ENCODE measurements at places on chromosomes 2 and 18. TPM values are rescaled to one million over a fixed set of nuclear protein-coding genes. Genes with fewer than 3 reads are reported as not detected.

The KCNIP3 gene
- total RNA-seq, result 0.48 TPM

The TMEM237 gene
- 29.0 TPM for total RNA-seq

The SIX3 gene
- 1.7 TPM for total RNA-seq

The TGFBRAP1 gene
- total RNA-seq, result 19.5 TPM

The VIL1 gene
- 0.07 TPM for total RNA-seq

The IL1RL1 gene
- not detected for total RNA-seq

The C2orf72 gene
- 1.2 TPM for total RNA-seq

The HSBP1L1 gene
- total RNA-seq, result 2.8 TPM

The CHRND gene
- not detected for total RNA-seq

The CCDC148 gene
- 0.07 TPM for total RNA-seq

The SP9 gene
- 0.15 TPM for total RNA-seq

The LCT gene
- not detected for total RNA-seq

The ACADL gene
- total RNA-seq, result not detected

The TNFRSF11A gene
- 1.2 TPM for total RNA-seq

DNA sequence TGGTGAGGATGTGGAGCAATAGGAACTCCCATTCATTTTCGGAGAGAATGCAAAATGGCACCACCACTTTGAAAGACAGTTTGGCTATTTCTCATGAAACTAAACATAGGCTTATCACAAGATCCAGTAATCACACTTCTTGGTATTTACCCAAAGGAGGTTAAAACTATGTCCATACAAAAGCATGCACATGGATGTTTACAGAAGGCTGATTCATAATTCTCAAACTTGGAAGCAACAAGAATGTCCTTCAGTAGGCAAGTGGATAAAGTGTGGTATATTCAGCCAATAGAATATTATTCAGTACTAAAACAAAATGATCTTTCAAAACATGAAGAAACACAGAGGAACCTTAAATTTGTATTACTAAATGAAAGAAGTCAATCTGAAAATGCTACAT, 440.6 kb downstream of the FBXO15 start:
- DNase-seq, result no peak

GRCh38 chr2:8282858-8283252, 399.0 kb upstream of the ID2 start:
- no peak for DNase-seq

DNA sequence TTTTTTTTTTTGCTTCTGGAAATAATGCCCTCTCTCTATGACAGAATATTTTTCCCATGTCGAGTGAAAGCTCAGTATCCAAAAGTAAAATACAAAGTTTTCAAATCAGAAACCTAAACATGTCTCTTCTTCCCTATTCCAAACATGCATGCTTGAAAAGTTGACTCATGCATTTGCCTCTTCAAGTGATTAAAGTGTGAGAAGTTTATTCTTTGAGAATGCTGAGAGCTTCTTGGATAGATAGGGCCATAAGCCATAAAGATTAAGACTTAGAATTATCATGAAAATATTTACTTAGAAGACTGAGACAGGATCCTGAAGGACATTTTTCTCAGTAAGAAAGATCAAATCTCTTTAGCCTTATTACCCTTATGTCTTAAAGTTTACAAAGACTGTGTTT, 98.6 kb upstream of the EPB41L5 start:
- no peak for DNase-seq

DNA sequence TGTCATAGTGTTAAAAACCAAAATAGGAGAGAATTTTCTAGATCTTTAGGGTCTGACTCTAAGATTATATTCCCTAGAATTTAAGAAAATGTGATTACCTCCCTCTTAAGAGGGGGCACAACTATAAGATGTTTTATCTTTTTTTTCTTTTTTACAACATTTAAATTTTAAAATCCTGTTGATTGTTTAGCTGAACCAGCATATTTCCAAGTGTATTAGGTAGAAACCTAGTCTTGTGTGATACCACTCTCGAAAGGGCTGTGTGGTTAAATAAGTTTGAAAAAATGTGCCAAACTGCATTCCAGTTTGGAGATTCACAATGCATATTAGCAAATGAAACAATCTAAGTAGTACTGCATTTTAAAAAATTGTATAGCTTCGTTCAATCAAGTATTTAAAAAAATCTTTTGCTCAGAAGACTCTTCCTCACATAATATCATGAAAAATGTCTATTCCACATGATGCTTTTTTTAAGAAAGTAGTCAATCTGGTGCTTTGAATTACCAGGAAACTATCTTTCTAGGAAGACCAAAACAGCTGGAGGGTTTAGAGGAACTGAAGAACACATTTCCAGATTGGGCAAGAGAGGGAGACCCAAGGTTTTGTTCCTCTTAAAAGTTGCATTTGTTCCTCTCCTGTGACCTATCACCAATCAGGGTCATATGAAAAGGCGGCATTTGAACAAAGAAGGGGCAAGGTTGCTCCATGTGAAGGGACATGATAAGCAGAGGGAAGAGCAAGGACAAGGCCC, 98.8 kb downstream of the DPP4 start:
- DNase-seq, result no peak

- no peak for DNase-seq
Observed at GRCh38 chr2:68968221-68968620, 6.2 kb upstream of the GKN1 start.

DNA sequence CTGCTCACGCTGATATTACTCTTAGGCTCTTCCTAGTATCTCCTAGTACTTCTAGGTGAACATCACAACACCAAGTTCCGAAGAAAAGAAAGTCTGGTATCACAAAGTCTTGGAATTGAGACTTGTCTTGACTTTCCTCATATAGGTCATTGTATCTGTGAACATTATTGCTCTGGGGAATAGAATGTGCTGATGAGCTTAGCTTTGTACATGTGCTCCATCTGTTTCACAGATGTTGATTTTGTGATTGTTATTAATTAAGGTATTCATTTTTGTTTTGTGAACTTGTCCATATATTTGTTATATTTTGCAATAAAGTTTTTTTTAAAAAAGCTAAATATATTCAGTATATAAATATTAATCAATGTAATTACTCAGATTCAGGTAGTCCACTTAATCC, 111.7 kb downstream of the BABAM2 start:
- no peak for DNase-seq

DNA sequence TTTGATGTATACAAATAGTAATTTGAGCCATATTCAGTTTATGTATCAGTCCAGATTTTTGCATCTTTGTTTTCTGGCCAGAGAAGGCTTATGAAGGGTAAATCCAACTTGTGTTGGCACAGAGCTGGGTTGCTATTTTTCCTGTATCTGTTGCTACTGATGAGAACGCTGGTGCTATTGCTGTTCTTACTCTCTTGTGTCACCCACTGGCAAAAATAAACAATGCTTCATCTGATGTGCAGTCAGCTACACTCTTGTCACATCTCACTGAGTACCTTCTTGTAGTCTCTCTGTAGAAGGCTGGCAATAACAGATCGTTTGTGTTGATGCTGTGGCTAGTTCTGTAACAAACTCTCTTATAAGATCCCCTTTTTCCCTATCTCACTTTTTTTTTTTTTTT, 323.4 kb downstream of the CDH19 start:
- DNase-seq, result no peak

DNA sequence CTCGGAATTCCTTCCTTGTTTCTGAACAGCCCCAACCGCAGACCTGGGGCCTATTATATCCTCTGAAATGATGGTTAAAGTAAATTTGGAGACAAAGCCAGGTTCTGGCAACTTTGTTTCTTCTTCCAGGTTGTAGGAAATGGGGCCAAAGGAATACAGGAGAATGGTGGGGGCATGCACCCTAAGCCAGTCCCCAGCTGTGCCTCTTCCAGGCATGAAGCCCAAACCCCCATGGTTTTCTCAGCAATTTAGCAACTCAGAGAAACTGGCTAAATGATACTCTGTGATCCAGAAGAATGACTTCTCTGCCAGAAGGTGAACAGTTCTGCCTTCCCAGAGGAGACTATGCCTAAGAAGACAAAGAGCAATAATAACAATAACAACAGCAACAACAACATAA, 635.0 kb upstream of the FANCL start:
- no peak for DNase-seq

- peak; percentile 25 for DNase-seq
Observed at GRCh38 chr2:11984316-11985158, 238.1 kb downstream of the LPIN1 start.

- no peak for DNase-seq
Observed at GRCh38 chr2:238239543-238239862, 335 bp downstream of the HES6 start.

GRCh38 chr2:134594399-134594798, 124.4 kb downstream of the TMEM163 start:
- no peak for DNase-seq

GRCh38 chr2:147250652-147251356, 594.0 kb upstream of the ACVR2A start:
- DNase-seq, result no peak

GRCh38 chr18:77151772-77152520, 19.4 kb upstream of the MBP start:
- DNase-seq, result peak; percentile 43

GRCh38 chr2:43675646-43676321, 445 bp downstream of the C1GALT1C1L start:
- no peak for DNase-seq

GRCh38 chr2:101473911-101474701, 806 bp downstream of the RFX8 start:
- DNase-seq, result peak; percentile 89

DNA sequence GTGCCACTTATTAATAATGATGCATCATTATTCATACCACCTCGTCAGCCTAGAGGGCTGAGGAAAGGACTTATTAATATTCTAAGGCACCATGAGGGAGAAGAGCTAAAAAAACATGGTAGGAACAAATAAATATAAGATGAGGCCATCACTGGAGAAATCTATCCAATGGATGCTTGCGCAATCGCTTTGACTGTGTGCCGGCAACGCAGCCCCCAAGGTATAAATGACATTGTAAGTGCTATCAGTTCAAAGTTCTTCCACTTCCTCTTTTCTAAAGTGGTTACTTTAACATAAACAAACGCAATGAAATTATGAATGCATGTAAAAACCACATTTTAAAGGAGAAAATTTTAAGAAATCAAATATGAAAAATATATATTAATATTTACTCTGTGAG, 164.6 kb downstream of the EIPR1 start:
- no peak for DNase-seq

GRCh38 chr18:74508821-74509225, 12.7 kb downstream of the CNDP2 start:
- DNase-seq, result no peak

DNA sequence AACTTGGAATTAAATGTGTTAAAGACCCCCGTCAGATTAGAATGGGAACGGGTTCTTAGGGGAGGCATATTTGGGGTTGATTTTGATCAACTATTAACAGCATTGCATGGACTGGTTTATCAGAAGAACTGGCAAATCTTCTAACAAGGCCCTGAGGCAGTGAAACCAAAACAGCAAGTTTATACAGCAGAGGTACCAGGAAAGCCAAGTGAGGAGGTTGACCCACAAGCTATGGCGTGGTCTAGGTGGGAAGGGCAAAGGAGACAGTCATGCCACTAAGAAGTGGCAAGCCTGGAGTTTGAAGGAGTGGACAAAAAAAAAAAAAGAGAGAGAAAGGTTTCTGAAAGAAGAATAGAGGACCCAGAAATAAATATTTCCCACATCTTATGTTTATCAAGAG, 187.0 kb downstream of the MREG start:
- no peak for DNase-seq

- no peak for DNase-seq
Observed at GRCh38 chr2:719734-720133, 42.5 kb upstream of the TMEM18 start.

DNA sequence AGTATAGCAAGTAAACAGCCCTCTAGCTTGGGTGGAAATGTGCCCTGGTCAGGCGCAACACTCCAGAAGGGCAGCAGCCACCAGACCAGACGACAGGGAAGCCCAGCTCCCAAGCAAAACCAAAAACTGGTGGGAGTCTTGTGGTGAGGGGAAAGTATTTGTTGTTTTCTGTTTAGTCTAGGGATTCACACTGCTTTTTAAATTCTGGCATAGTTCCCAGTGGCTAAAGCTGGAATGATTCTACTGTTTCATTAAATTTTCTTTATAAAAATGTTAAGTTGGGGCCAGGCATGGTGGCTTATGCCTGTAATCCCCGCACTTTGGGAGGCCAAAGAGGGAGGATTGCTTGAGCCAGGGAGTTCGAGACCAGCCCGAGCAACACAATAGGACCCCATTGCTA, 38.5 kb downstream of the MERTK start:
- DNase-seq, result no peak

DNA sequence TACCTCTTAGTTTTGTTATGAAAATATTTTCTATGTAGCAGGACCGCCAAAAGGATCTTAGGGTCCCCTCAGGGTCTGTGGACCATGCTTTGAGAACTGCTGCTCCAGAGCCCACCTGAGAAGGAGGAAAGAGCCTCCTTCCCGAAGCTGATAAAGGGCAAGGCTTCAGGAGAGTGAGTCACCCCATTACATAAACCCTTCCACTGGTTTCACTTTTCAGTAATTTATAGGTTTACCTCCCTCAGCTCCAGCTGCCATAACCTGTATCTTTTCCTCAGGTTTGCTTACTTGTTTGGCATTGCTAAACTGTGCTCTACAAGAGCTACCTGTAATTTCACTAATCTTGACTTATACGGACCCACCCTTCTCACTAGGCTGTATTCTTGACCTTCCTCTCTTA, 6.6 kb downstream of the TTLL4 start:
- DNase-seq, result no peak

- no peak for DNase-seq
Observed at GRCh38 chr2:42163444-42164045, 5.6 kb upstream of the EML4 start.

- no peak for DNase-seq
Observed at GRCh38 chr2:203583701-203584100, 48.6 kb upstream of the RAPH1 start.

- no peak for DNase-seq
Observed at GRCh38 chr2:61416871-61417645, 53.8 kb downstream of the USP34 start.

DNA sequence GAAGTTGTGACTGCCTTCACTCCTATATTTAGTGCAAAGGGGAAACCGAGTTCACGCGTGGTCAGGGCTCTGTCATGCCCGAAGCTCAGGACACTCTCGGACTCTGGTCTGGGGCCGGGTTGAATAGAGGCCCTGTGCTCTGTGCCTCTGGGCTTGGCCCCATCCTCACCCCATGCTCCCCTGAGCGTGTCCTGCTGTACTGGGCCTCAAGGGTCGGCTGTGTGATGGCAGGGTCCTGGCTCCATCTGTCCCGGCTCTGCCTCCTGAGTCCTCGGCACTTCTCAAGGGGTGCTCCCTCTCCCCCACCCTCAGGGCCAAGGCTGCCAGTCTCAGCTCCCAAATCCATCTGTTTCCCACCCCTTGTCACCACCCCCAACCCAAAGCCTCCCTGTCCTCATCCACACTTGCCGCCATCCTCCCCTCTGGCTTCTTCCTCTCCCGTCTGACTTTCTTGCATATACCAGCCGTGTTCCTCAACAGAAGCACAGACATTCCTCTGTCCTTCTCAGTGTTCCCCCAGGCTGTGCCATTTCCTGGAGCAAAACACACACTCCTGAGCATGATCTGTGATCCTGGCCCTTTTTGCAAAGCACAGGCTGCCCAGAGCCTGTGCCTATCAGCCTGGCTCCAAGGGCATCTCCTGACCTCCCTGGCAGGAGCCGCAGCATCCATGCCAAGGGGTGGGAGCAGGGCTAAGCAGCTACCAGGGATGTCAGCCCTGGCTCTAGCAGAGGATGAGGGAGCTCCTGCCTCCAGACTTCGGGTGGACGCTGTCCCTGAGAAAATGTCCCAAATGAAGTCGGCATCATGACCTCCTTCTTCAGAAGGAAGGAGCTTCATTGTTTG, 64.2 kb upstream of the OTOS start:
- no peak for DNase-seq

- no peak for DNase-seq
Observed at GRCh38 chr2:64166637-64167420, 22.6 kb upstream of the PELI1 start.

GRCh38 chr2:188853307-188853706, 120.9 kb upstream of the COL3A1 start:
- no peak for DNase-seq
